ENCODE measurements at places on chromosomes 4 and X.

- DNase-seq: no peak
Measured at GRCh38 chr4:174697896-174698295, 131.2 kb downstream of the GLRA3 start.

DNA sequence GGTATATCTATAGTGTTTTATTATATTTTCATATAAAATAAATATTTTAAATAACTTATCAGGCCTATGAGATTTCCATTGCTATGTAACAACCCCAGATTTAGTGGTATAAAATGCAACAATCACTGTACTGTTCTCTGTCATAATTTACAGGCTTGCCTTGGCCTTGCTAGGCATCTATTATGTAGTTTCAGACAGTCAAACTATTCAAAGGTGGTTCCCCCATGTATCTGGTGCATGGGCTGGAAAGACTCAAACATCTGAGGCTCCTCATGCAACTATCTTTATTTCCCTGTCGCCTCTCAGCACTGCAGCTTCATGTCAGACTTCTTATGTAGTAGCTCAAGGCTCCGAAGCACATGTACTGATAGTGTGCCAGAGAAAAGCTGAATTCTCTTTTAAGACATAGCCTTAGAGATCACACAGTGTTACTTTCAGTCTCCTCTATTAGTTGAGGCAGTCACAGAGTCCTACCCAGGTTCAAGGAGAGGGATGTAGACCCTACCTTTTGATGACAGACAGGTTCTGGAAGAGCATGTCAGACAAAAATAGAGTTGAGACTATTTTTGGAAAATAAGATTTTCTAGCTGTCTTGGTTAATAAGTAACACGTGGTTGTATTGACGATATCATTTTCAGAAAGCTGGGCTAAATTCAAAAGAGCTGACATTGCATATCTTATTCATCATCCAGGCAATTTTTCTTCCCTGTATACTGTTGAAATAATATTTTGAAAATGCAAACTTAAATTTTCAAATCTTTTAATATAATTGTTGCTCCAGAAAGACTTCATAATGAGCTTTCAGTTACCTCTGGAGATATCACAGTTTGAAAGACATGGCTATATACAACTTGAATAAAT, 19.4 kb downstream of the MTTP start:
- no peak for DNase-seq

DNA sequence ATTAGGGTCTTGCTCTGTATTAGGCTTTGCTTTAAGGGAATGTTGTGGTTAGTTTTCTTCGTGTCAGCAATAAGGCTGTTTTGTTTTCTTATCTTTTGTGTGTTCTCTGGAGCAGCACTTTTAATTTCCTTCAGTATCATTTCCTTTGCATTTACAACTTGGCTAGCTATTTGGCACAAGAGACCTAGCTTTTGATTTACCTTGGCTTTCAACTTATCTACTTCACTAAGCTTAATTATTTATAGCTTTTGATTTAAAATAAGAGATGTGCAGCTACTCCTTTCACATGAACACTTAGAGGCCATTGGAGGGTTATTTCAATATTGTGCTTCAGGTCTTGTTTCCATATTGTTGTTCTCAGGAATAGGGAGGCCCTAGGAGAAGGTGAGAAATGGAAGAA, 68.2 kb downstream of the FAT4 start:
- peak; percentile 5 for DNase-seq

- peak; percentile 67 for DNase-seq
Measured at GRCh38 chr4:10296730-10297129, 160.5 kb downstream of the ZNF518B start.

DNA sequence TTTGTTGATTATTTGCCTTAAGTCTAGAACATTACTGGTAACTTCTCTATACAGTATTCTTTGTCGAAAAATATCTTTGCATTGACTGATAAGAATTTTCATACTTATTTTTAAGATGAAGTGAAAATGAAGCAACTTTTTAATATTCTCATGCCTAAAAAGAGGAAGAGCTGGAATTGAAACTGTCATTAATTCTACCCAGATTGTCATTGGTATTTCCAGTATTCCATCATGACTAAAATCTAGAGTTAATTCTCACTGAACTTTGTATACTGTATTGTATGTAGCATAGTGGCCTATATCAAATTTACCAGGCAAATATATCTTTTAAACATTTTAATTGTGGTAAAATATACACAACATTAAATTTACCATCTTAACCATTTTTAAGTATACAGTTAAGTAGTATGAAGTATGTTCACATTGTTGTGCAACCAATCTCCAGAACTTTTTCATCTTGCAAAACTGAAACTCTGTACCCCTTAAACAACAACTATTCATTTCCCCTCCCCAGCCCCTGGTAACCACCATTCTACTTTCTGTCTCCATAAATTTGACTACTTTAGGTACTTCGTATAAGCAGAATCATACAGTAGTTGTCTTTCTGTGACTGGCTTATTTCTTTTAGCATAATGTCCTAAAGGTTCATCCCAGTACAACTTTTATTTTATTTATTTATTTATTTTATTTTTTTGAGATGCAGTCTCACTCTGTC, 24.3 kb upstream of the ZNF41 start:
- no peak for DNase-seq

DNA sequence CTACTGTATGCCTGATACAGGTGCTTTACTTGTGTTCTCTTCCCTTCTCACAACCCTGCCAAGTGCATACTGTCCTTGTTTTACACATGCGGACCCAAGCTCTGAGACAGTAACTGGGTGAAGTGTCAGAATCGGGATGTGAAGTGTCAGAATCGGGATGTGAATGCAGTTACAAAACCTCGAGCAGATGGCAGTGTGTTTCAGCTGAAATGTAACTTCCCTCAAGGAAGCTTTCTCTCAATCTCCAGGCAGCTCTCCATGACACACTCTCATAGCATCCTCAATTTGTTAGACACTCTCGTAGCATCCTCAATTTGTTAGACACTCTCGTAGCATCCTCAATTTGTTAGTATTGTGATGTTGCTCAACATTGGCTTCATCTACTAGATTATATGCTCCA, 1.1 kb upstream of the HPSE start:
- no peak for DNase-seq

- peak; percentile 45 for DNase-seq
Measured at GRCh38 chr4:156182269-156182668, 228.6 kb upstream of the CTSO start.

DNA sequence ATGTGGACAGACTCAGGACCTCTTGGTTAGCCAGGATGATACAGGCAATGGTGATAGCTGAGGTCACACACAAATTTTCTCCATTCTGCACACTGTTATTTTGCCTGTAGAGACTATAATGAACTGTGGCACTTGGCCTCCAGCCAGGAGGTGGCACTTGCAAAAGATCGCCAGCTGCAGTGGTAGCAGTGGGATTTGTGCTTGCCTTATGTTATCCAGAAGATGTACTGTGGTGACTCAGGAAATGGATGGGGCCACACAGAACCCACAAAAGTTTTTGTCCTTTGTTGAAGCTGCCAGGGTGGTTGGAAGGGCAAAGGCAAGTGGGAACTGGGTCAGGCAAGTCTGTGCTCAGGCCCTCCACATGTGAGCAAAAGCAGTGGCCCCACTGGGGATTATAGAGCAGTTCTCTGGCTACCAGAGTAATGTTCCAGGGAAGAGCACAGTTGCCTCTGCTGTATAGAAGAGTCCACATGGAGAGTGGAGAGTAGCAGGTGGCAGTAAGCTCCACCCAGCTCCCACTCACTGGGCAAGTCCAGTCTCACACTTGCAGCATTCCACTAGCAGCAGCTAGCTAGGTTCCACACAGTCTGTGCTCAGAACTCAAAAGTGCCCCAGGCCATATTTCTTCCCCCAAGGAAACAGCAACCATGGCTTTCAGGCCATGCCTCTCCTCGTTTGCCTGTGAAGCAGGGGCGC, 5.9 kb upstream of the C4orf17 start:
- no peak for DNase-seq

DNA sequence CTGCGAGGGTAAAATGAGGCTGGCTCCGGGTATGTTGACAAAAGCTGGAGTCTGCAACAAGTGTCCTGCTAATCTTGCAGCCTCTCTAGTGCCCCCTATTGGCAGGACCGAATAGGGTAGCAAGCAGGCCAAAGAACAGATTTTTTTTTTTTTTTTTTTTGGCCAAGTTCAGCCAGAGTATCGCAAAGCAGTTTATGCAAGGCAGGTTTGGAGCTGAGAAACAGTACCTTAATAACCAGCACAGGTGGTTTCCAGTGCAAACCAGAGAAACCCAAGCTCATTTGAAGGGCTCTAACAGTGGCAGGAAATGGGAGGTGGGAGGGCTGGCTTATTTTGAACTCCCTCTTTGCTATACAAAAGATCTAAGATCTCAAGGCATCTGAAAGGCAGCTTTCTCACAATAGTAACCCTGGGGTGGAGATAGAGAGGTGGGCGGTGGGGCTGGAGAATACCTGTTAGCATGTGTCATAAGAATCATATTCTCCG, 38.2 kb upstream of the OCIAD2 start:
- DNase-seq: no peak

GRCh38 chr4:141705048-141705746, 68.8 kb downstream of the IL15 start:
- no peak for DNase-seq

DNA sequence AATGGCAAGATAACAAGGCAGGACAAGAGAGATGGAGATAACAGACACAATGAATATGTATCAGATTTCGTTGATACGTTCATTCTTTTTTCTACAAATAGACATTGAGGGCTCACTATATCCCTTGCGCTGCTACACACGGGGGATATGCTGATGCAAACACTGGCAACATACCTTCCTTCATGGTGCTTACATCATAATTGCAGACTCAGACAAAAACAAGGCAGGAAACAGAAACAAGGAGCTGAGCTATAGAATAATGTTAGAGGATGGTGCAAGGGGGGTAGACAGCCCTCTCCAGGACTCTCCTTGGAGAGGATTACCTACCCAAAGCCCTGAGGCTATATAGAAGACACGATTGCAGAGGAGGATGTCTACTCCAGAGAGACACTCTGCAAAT, 1069.5 kb downstream of the DMD start:
- DNase-seq: no peak

DNA sequence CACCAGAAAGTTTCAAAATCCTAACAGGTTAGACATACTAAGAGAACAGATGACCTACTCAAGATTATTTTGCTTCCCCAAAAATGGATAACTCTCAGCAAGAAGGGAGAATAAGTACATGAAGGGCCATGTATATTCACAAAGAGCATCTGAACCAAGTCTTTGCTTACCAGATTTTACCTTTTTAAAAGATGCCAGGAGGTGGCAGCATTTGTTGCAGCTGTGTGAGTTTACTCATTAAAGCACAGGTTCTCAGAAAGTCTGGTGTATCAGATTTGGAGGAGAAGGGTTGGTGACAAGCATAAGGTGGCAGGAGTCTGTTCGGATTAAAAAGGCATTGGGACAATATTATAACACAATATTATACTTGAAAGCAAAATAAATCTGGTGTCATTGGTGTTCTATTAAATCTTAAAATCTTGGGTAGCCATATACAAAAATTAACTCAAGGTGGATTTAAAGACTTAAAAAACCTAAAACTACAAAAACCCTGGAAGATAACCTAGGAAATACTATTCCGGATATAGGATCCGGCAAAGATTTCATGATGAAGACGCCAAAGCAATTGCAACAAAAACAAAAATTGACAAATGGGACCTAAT, 51.3 kb upstream of the NFKB1 start:
- DNase-seq: peak; percentile 72

DNA sequence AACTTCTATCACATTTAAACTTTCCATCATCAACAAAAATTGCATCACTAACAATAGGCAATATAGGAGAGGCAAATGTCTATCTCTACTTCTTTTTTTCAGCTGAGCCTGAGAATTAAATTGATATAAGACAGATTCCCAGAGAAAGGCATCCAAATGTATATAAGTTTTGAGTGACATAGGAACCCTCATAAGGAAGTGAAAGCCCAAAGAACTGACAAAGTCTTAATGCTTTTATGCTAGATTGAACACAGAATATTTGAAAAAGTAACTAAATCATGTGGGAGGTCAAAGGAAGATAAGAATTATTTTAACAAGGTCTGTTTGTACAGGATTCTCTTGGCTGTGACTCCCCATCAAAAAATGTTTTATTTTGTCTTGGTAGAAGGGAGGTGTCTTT, 714.9 kb downstream of the GRXCR1 start:
- DNase-seq: no peak

DNA sequence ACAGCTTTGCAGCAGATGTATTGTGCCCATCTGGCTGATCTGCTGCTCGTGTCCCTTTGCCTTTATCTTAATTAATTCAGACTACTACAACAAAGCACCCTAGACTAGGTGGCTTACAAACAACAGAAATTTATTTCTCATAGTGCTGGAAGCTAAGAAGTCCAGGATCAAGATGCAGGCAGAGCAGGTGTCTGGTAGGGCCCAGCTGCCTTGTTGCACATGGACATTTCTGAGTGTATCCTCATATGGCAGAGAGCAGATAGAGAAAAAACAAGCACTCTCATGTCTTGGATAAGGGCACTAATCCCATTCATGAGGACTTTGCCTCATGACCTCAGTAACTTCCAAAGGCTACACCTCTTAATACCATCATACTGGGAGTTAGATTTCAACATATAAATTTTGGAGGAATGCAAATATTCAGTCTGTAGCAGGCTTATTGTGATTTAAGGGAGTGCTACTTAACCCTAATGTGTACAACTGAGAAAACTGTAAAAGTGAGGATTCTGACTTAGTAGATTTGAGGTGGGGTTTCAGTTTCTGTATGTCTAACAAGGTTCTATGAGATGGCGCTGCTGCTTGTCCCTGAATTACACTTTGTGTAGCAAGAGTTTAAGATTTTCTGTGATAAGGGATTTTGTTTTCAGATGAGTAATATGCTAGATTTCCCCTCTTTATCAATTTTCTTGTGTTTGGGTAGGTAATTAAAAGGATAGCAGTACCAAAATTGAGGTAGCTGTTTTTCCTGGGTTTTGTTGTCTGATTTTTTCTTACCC, 473.2 kb upstream of the TECRL start:
- DNase-seq: no peak

GRCh38 chrX:23046443-23046842, 46.7 kb downstream of the DDX53 start:
- DNase-seq: no peak

- peak; percentile 49 for DNase-seq
Measured at GRCh38 chrX:55135171-55135570, 46.4 kb downstream of the PAGE2 start.

DNA sequence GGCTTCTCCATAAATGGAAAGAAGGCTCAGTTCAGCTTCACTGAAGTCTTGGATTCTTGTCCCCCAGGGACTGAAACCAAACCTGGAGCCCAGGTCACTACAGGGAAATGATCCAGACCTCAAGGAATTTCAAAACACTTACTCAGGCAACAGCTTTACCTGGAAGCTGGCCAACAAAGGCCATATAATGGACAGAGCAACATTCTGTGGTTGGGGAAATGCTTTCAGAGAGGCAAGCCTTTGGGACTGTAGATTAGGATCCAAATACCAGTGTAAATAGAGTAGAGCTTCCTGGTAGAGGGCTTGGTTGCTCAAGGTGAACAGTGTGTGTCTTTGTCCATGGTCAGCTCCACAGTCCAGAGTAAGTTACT, 57.0 kb upstream of the PROM1 start:
- DNase-seq: peak; percentile 100

Data from renal cortical epithelial cell (primary cell).